ENCODE measurements at places on chromosomes 3 and 15.

DNA sequence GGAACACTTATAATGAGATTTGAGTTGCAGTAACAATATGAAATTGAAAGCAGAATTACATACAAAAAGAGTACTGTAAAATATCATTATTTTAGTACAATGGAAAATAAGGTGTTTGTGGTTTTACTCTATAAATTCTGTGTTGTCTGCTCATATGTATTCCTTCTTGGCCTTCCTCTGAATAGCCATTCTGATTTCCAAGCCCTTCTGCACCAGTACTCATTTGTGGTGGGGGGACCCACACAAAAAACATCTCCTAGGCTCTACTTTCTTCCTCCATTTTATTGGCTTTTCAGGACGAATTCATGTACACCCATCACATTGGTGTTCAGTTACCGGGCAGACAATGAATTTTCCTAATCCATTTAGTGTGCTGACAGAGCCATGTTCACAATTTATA lies 338.2 kb downstream of the ERC2 start:
- no peak for DNase-seq

DNA sequence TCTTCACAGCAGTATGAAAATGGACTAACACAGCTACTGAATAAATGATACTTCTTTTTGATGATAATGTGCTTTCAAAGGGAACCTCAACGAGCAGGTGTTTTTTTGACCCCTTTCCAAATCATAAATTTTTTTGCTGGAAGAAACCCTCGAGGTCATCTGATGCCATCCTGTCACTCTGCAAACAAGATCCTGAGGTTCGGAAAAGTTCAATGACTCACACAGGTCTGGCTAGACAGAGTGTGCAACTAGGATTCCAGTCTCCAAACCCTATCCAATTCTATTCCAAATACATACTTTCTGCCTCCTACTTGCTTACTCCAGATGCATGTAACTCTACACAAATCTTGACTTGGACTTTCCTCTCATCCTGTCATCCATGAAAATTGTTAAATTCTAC lies 124.7 kb downstream of the NEDD4 start:
- DNase-seq = no peak

DNA sequence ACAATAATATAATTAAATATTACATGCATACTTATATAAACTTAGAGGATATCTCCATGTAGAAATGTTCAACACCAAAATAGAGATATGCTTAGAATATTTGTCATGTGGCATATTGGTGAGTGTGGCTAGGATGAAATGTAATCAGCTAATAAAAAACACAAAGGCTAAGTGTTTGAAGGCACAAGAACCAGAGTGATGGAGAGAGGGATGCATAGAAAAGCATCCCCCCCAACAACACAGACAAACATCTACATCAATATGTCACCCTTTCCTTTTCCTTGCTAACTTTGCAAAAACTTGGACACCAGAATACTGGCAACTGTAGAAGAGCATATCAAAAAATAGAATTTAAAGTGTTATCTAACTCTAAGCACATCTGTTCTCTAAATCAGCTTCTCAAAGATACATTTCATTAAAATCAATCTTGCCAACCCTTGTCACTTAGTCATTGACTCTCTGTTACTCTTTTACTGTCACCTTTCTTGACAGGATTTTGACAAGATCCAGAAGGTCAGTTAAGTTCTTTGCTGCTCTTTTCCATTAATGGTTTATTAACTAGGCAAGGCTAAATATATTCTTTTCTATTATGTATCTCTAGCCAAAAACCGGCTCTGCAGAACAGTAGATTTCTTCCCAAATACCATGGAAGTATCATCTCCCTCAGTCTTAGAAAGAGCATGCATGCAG lies 695.9 kb downstream of the OTOL1 start:
- DNase-seq = no peak

DNA sequence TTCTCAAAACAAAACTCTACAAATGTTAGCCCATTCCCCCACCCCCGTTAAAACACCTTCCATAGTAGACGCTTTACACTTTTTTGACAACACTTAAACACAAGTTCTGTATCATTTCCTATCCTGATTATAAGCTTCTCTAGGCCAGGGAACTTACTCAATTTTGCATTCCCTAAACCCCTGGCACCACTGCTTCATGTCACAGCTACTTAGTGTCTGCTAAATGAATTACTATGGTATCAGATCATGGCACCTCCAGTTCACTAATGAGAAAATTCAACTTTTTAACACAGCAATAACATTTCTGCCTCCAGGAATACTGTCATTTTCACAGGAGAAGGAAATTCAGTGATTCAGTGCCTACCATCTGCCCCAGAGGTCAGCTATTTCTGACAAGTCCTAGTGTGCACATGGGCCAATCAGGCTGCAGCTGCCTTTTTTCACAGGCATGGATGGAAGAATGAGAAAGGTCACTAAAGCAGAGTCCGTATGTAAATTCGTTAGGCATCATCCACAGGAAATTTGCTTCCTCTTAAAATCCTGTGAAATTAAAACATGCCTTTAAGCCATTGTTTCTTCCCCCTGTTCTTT lies 18.5 kb downstream of the SFMBT1 start:
- DNase-seq = no peak

- no peak for DNase-seq
Observed at GRCh38 chr15:26864664-26865191, 2.1 kb upstream of the GABRA5 start.

GRCh38 chr15:90558171-90558573 lies 28.4 kb downstream of the CRTC3 start:
- no peak for DNase-seq

DNA sequence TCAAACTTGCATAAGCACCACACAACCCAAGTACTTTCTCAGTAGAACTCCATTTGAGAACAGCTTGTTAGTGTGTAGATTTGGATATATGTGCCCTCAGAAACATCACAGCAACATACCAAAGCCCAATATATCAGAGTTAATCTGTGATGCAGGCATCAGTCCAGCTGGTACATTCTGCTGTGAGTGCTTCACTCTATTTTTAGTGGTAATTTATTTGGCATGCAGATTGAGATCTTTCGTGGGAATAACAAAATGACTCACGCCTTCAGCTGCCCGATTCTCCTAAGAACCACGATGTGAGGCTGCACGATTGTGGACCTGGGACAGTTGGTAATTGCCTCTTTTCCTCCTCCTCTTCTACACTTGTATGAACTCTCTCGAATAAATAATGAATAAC lies 730.7 kb downstream of the SQOR start:
- DNase-seq = no peak

DNA sequence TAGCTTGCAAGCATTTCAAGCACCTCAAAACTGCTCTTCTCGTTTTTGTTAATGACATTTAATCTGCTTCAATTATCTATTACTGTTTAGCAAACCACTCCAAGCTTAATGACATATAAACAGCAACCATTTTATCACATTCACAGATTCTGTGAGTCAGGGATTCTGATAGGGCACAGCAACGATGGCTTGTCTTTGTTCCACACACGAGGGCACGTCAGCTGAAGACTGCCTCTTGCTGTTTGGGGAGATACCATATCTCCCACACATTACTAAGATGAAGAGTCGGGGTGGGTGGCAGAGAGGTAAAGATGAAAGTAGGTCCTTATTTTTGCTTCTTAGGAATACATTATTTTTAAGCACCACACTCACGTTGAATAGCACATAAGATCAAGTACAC lies 19.3 kb downstream of the CPOX start:
- no peak for DNase-seq

GRCh38 chr15:81507831-81508230 lies 133.8 kb upstream of the TMC3 start:
- DNase-seq = no peak

DNA sequence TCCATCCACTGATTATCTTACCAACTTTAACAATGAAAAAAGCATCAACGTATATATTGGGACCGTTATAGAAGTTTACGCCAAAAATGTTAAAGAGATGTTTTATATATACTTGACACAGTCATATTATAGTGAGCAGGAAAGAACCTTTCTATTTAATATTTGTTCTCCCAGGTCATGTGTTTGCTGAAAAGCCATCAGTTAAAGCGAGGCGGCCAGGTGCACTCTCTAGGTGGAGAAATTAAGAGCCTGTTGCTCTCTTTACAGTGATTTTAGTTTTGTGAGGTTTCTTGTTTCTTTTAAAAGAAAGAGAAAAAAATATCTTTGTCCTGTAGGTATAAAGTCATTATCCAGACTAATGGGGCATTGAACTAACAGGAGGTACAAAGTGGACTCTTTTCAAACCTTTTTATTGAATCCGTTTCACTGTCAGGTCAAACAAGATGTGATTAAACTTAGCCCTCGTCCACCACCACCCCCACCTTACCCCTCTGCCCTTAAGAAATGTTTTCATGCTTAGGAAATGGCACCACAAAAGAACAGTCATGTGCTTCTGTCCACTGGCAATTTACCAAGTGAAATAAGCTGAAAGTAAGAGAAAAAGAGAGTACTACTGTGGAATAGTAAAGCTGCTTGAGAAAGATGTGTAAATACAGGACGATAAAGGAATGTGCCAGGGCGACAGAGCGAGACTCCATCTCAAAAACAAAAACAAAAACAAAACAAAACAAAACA lies 279.9 kb downstream of the PTPRG start:
- DNase-seq = no peak

- DNase-seq = no peak
Observed at GRCh38 chr15:22810853-22811338, 24.5 kb downstream of the NIPA1 start.

- no peak for DNase-seq
Observed at GRCh38 chr15:86591158-86591557, 511.5 kb downstream of the AGBL1 start.

DNA sequence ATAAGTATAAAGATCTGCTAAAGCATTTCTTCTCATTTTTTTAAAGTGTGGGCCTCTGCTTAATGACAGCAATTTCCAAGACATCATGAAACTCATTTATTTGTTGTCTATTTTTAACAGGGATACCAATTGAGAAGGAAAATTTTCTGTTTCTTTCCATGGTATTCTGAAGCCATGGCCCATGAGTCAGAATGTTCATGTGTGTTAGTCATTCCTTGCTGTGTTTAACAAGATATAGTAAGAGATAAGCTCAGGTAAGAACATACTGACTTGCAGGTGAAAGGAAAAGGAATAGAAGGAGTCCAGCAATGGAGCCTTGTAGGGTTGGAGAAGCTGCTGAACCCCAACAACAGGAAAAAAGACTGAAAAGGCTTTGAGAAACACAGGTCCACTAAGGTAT lies 17.0 kb upstream of the ARID3B start:
- DNase-seq = no peak

- no peak for DNase-seq
Observed at GRCh38 chr3:38129058-38129457, 7.9 kb downstream of the ACAA1 start.

DNA sequence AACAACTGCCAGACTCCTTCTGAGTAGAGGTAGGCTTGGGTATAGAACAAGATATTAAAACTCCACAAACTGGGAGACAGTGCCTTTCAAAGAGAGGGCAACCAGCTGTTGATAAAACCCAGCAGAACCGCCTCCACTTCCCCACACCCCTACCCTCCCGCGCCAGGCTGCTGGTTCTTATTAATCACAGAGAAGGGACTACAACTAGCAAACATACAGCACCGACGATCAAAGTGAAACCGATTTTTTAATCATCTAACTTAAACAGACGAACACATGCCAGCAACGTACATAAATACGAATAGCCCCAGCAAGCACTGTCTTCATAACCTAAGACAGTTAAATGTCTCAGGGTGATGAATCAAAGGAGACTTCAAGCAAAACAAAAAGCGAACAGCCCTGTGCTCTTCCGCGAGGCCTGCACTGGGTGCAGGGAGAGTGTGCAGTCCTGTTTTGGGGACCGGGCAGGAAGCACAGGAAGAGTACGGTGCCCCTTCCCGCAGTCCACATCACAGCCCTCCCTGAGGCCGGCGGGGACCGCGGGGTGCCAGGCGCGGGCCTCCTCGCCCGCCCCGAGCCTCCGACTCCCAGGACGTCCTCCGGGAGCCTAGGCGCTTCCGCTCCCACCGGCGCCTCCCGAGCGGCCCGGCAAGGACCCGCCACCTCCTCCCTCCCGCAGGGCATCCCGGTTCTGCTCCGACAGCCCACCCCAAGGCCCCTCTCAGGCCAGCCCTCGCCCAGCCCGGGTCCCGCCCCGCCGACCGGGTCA lies 75.1 kb upstream of the VGLL4 start:
- no peak for DNase-seq

DNA sequence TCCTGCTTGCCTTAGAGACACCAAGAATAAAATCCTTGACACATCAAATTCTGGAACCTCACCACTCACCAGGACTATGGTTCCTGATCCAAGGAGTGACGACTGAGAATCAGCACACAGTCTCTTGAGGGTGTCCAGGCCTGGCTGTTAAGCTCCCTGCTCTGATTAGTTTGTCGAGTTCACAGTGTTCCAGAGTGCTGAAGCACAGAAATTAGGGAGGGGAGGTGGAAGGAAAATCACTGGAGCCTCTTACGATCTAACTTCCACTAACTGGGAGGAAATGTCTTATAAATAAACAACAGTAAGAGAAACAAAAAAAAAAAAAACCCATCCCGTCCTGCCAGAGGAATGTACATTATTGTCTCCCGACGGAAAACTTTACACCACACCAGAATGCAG lies 330.2 kb downstream of the TIGIT start:
- no peak for DNase-seq

DNA sequence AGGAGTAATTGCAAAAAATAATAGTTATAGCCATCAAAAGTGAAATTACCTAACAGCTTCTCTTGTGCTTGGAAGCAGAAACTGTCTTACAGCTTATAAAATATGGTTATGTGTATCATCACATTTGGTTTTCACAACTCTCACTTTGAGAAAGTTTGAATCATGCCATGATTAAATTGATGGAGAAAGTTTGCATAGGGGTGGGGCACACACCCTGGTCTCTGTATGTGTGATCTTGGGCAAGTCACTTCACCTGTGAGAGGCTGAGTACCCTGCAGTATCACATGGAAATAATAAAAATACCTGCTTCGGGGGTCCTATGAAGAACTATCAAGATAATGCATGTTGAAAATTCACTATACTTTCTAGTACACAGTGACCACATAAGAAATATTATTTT lies 471.4 kb downstream of the RAP2B start:
- no peak for DNase-seq

- DNase-seq = no peak
Observed at GRCh38 chr15:94744080-94744793, 512.9 kb downstream of the MCTP2 start.

DNA sequence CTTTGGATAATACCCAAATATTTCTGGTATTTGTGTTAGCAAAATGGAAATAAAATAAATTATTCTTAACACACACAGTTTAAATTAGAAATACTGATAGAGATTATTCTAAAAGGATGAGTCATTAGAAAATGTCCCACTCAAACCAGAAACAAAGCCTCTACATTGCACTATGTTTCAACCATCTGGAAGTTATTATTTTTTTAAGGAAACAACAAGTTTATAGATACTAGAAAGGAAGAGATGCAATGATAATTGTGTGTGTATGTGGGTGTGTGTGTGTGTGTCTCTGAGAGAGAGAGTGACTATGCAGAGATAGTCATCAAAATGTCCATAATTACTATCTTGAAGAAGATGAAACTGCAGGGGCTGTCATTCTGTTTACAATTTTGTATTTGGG lies 1340.5 kb downstream of the ROBO1 start:
- DNase-seq = no peak

Data from T1000 (cell line).